Stimulated activated CD4-positive, alpha-beta T cell treated with anti-CD3 and anti-CD28 coated beads, Interleukin-4, amount 100 ng/mL, for 1 hour (primary cell): ENCODE measurements at places on chromosomes 6 and 20.
A peak's percentile ranks its signal among the peaks of the same experiment; 100 is the strongest.

GRCh38 chr6:130598021-130598989, 228.9 kb upstream of the SMLR1 start:
- DNase-seq = no peak

- no peak for DNase-seq
Measured at GRCh38 chr6:44696686-44697085, 309.2 kb downstream of the CDC5L start.

GRCh38 chr6:108174371-108175175, 8.8 kb downstream of the NR2E1 start:
- DNase-seq = no peak

GRCh38 chr20:8020314-8021079, 936 bp upstream of the TMX4 start:
- DNase-seq = no peak

DNA sequence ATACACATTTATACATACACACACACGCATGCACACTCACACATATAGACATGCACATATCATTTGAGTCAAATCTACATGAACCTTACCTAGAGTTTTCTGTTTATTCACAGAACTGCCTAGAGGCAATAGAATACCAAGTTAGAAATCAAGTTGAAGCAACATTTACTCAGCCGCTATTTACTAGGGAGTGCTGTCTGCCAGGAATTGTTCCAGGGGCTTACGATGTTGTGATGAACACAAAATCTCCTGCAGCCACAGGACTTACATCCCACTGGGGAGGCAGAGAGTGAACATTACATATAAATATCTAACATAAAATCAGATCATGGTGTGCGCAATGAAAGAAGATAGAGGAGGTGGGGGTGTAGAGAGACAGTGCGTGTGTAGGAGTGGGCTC, 80.4 kb downstream of the GCLC start:
- DNase-seq = no peak

DNA sequence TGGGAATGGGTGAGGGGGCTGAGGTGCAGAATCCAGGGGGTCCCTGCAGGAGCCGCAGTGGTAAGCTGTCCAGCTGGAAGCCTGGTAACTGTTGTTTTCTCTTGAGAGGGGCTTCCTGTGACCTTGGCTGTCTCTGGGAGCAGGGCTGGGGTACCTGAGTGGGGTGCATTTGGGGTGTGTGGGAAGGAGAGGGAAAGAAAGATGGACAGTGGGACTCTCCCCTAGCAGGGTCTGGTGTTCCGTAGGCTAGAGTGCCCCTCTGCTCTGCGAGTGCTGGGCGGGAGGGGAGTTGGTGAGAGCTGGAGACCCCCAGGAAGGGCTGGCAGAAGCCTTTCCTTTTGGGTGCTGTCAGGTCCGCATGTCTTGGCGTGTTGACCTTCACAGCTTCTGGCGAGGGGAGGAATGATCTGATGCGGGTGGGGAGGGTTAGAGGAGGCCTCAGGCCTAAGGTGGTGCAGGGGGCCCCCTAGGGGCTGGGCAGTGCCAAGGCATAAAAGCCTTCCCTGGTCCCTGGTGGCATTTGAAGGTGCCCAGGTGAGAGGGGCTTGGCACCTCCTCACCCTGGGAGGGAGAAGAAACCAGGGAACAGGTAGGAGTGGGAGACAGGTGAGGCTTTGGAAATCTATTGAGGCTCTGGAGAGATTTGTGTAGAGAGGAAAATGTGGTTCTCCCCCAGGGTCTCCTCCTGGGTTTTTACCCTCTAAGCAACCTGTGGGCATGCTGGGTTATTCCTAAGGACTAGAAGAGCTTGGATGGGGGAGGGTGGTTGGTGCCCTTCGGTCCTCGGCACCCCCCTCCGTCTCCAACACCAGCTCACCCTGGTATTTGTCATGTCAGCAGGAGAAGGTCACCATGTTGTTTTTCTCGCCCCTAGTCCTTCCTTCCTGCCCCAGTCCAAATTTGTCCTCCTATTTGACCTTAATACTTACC, 3.3 kb downstream of the VEGFA start:
- DNase-seq = peak; percentile 64

- DNase-seq = no peak
Measured at GRCh38 chr6:162684961-162685360, 42.6 kb downstream of the PRKN start.

DNA sequence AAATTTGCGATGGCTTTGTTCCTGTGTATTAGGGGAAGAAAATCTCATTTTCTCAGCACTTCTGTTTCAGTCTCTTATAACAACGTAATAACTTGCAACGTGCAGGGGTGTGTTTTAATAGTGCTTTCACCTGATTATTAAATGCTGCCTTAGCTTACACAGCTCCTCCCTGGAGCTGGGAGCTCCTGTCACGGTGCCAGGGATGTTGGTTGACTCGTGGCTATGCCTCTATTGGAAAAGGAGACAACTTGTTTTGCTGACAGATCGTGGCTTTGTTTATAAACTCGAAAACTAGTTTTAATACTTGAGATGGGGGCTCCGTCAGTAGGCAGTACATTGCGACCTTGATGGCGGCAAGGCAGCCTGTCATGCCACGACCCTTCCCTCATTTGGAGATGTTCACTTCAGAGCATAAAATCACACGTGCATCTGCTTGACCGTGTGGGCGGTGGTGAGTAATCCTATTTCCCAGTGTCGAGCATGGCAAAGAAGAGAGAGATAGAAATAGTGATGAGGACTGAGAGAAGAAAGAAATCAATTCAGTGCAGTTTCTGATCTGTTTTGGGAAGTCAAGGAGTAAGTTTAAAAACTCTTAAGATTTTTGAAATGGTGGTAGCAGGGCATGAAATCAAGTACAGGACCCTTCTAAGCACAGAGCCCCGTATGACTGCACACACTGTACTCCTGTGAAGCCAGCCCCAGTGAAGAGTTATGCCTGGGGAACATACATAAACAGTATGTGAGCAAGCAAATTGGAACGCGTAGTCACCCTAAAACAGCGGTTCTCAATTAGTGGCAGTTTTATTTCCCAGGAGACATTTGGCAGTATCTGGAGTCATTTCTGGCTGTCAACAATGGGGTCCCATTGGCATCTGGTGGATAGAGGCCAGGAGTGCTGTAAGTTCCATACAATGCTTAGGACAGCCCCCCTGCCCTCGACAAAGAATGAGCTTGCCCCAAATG, 147.2 kb downstream of the DOK5 start:
- DNase-seq = peak; percentile 3

GRCh38 chr6:116307001-116307400, 27.3 kb upstream of the TSPYL1 start:
- DNase-seq = no peak

GRCh38 chr6:3013486-3013885, 13.8 kb downstream of the NQO2 start:
- DNase-seq = no peak

- DNase-seq = no peak
Measured at GRCh38 chr6:110053395-110054240, 75.5 kb downstream of the GPR6 start.

GRCh38 chr6:18327626-18328025, 59.5 kb upstream of the RNF144B start:
- no peak for DNase-seq
